ENCODE measurements at places on chromosomes 2 and 18. TPM values are rescaled to one million over a fixed set of nuclear protein-coding genes. Genes with fewer than 3 reads are reported as not detected.

The KCNF1 gene
- total RNA-seq = not detected

The TLX2 gene
- 4.2 TPM for total RNA-seq

The OTOS gene
- not detected for total RNA-seq

The ALPP gene
- not detected for total RNA-seq

The ASXL2 gene
- 8.2 TPM for total RNA-seq

The SPP2 gene
- not detected for total RNA-seq

The UGT1A1 gene
- total RNA-seq = not detected

The LOXHD1 gene
- not detected for total RNA-seq

The KHK gene
- total RNA-seq = 5.8 TPM

The SPEG gene
- total RNA-seq = 32.7 TPM

The ST8SIA5 gene
- 11.8 TPM for total RNA-seq

The ABCG8 gene
- total RNA-seq = not detected

The MERTK gene
- 0.10 TPM for total RNA-seq

The CROCC2 gene
- total RNA-seq = 0.12 TPM

The SERPINE2 gene
- 173 TPM for total RNA-seq

The DNAJC27 gene
- total RNA-seq = 5.6 TPM

The IHH gene
- total RNA-seq = not detected

- peak; percentile 22 for DNase-seq
These were observed 293.0 kb upstream of the SPHKAP start for GRCh38 chr2:228474466-228474865.

DNA sequence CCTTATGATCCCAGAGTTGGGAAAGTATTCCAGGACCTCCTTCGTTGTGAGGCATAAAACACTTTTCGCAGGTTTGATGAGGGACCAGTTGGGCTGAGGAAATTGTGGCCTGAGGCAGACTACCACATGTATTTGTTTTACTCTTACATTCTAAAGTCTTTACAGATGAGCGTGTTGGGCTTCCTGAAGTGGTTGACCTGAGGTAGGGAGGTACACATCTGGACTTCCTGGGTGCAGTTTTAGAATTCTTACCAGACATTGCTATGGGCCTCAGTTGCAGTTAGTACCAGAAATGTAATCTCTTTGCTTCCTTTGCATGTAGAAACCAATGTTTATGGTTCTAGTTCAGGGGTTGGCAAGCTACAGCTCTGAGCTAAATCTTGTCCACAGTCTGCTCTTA, 48.7 kb downstream of the COA5 start:
- peak; percentile 11 for DNase-seq

GRCh38 chr2:51153236-51153635, 121.3 kb upstream of the NRXN1 start:
- DNase-seq = no peak

GRCh38 chr2:218194880-218195279, 22.1 kb upstream of the ARPC2 start:
- no peak for DNase-seq

- DNase-seq = no peak
These were observed 483.2 kb upstream of the GYPC start for GRCh38 chr2:126172631-126173184.

GRCh38 chr2:73175663-73176204, 26.6 kb upstream of the NOTO start:
- DNase-seq = peak; percentile 62

DNA sequence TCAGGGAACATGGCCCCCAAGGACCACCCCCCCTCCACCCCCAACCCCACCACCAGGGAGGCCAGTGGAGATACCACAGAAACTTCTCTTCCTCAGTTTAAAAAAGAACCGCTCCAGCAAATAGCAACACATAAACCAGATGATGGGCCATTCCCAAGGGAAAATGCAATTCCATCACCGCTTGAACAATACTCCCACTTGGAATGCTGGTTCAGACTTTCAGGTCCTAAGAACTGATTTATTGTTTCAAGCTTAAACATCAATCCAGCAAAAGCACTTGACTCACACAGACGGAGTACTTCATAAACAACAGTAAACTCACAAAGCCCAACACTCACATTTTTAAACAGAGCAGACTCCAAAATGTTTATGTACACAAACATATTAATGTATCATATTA, 6.9 kb downstream of the HDAC4 start:
- no peak for DNase-seq

- DNase-seq = no peak
These were observed 1129.4 kb downstream of the TSN start for GRCh38 chr2:122884889-122885288.

DNA sequence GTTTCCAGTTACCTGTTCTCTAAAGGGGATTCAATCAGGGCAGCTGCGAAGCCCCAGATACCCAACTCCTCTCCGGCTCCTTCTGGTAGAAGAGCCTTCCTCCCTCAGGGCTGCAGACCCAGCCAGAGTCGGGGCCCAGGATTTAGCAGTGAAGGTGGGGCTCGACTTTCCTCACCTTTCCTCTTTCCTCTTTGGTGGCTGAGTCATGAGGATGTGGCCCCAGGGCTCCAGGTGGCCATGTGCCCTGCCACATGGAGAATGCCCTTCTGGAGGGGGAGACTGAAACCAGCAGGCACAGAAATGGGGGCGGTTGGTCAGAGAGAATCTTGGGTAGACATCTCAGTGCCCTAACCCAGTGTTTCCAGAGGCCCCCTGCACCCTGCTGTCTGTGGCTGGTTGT, 402.6 kb downstream of the NBAS start:
- DNase-seq = no peak

DNA sequence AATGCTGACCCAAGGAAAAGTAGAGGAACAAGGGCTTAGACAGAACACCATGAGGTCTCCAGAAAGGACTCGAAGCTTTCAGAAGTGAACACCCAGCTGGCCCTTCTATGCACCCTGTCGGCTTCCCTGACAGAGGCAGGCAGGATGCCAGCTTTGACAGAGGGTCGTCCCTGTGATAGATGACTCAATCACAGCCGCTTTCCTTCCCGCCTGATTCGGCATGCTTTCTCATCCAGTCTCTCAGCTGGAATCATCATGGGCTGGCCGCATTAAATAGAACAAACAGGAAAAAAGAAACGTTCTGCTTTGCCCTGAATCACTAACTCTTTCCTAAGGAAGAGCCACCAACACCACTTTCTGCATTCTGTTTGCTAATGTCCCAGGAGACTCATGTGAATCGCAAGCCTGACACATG, 140.3 kb upstream of the RAB12 start:
- peak; percentile 78 for DNase-seq

DNA sequence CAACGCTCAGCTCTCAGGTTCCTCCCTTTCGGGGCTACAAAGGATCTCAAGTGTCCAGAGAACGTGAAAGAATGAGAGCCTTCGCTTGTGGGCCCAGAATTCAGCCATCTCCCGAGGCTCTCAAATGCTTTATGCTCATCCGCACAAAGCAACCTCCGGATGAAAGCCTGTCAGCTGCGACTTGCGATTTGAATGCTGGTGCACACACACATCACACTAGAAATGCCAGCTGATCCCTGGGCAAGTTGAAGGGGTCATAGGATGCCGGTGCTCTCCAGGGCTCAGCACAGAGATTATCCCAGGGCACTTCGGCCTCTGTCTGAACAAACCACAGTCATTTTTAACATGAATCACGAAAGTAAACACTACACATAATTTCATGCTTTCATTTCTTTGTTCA, 141.8 kb upstream of the MYT1L start:
- no peak for DNase-seq

GRCh38 chr2:226802573-226802972, 3.0 kb upstream of the IRS1 start:
- DNase-seq = peak; percentile 80

GRCh38 chr2:168354499-168354898, 101.6 kb upstream of the CERS6 start:
- DNase-seq = no peak

DNA sequence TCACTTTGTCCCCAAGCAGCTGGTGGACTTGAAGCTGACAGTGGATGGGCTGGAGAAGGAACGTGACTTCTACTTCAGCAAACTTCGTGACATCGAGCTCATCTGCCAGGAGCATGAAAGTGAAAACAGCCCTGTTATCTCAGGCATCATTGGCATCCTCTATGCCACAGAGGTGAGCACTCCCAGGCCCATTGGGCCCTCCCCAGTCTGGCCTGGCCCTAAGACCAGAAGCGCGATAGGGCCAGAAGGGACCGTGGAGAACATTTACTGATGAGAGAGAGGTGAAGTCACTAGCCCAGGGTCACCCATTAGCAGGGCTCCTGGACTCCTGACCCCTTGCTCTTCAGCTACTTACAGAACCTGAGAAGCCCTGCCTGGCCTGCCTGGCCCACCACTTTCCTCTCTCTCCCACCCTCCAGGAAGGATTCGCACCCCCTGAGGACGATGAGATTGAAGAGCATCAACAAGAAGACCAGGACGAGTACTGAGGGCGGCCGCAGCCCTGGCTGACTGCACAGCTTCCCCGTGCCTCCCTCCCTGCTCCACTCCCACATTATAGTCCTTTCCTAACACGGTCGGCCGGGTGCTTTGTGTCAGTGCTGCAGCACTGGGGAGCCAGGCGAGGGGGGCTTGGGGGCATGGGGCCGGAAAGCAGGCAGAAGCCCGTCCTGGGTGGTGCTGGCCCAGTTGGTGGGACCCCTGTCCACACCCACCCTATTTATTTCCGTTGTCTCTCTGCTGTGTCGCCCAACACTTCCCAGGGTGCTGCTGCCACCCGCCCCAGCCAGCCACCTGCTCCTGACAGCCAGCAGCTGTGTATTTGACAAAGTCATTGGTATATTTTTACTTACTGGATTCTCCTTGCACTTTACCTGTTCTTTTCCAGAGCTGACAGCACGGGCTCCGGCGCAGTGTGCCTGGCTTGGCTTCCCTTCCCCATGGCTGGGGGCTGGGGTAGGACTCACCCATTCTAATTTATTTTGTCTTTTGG, 6.6 kb upstream of the TMEM214 start:
- DNase-seq = no peak

DNA sequence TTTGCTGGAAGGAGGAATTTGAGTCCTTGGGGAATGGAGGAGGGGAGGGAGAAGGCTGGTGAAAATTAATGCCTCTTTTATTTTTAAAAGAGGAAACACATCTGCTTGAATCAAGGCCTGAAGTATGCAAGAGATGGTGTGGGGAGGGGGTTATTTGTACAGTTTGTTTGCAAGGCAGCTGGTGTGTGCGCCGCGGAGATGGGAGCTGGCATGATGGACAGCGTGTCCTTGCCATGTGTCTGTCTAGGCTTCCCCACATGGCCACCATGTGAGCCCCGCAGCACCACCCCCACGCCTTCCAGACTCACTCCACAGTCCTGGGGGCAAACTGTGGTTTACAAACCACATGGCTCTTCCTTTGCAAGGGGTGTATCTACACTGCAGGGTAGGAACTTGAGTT, 154.8 kb upstream of the APCDD1 start:
- peak; percentile 92 for DNase-seq

DNA sequence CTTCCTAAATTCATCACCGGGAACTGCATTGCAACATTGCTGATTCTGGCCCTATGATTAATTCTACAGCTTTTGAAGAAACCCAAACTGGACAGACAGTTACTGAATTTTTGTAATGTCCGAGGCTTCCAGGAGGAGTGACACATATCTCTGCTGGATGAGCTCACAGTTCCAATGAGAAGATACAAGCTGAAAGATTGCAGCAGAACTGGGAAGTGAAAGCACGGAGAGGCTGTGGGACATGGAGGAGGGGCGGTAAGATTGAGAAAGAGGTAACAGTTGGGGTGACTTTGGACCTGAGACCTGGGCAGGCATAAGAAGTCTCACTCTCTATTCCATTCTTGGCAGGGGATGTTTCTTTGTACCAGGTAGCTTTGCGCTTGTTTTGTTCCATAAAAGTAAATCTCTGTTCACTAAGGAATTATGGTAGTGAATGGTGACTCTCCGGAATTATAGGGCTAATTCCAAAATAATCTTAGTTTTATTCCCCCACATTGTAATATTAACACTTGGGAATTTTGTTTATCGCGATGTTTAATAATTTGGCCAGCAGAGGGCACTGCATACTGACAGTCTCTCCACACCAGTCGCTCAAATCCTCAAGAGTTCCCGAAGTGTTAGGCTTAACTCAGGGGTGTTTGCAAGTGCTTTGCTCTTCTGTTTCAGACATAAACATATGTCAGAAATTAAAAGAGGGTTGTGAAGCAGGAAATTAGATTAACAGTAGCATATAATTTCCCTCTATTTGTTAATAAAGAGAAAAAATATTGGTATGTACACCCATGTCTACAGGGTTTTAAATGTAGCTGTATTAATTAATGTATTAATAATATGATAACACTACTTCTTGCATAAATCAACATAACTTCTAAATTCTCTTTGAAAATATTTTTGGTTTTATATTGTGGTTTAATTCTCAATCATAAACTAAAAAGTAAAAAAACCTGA, 201.4 kb downstream of the SOCS6 start:
- peak; percentile 41 for DNase-seq

- DNase-seq = no peak
These were observed 1.3 kb downstream of the ATP9B start for GRCh38 chr18:79070486-79070885.

DNA sequence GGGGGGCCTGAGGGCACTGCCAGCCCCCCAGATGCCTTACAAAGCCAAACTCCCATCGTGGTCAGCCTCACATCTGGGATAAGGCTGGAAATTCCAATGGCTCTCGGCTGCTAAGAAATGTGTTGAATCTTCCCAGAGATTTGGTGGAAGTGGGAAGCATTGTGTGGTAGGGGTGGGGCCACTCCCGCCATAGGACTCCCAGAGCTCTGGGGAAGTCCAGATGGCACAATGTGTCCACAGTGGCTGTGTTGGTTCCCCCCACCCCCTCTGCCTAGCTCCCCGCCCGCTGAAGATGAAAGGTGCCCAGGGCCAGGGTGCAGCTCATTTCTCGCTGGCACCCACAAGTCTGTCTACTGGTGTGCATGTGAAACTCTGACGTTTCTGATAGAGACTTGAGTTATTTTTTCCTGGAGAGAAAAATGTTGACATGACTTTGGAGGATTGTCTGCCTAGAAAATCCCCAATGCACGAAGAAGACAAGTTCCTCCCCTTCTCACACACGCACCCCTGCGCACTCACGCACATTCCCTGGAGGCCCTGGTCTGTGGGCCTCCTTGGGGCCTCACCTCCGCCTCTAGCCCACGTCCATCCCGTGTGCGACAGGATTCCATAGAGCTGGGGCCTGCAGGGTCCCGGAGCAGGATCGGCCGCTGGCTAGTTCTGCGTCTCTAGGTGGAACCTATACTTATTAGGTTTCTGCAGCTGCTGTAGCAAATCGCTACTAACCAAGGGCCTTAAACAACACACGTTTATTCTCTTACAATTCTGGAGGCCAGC, 199.1 kb downstream of the ZFP36L2 start:
- peak; percentile 92 for DNase-seq

GRCh38 chr18:75810516-75810915, 383.0 kb upstream of the SMIM21 start:
- peak; percentile 23 for DNase-seq

GRCh38 chr2:191479680-191480023, 198.3 kb upstream of the NABP1 start:
- DNase-seq = no peak

DNA sequence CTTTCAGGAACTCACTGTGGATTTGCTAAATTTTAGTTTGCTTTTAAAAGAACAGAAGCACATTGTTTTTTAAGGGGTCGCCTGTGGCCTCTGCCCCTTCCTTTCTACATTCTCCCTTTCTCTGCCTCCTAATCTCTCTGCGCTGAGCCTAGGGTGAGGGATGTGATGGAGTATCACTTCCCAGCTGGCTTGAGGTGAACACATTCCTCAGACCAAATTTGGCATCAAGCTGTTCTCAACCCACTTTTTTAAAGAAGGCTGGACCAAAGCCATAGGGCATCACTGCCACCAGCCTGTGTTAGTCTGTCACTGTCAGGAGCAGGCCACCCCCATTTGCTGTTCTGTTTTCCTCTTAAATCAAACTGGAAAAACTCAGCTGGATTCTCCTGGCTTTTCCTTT, 27.4 kb downstream of the EIF4E2 start:
- DNase-seq = no peak

GRCh38 chr18:61031626-61032025, 301.6 kb upstream of the CDH20 start:
- no peak for DNase-seq

- peak; percentile 74 for DNase-seq
These were observed 159.5 kb downstream of the COL6A3 start for GRCh38 chr2:237254369-237254861.
